ENCODE measurements at places on chromosomes 12 and 14.

GRCh38 chr14:54775486-54776140, 127.0 kb downstream of the GCH1 start:
- no peak for DNase-seq

- DNase-seq = no peak
Measured at GRCh38 chr12:2154050-2154449, 101.3 kb downstream of the CACNA1C start.

DNA sequence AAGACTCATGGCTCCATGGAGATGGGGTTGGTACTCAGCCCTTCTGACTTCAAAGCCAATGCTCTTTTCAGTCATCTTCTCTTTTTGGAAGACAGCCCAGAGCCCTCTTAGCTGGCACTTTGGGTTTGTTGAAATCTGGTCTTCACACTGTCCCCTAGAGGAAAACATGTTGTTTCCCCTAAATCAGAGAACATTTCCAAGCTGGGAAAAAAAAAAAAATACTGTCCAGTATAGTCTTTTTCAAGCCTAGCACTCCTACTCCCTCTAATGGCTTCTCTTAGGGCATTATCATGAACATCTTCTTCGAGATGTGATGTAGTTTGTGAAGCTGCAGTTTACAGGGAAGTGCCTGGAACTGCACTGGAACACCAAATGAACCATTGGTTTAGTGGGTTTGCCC, 3.0 kb upstream of the ZC3H14 start:
- DNase-seq = no peak

GRCh38 chr12:7127916-7128626, 618 bp downstream of the RBP5 start:
- no peak for DNase-seq

GRCh38 chr12:71763677-71764379, 9.2 kb downstream of the RAB21 start:
- no peak for DNase-seq

- no peak for DNase-seq
Measured at GRCh38 chr14:67335781-67336180, 23.8 kb downstream of the ATP6V1D start.

GRCh38 chr12:66320996-66321395, 18.7 kb downstream of the HELB start:
- no peak for DNase-seq

Measured in activated CD4-positive, CD25-positive, alpha-beta regulatory T cell treated with anti-CD3 and anti-CD28 coated beads, Interleukin-2, amount 50 U/mL, for 16 hours (primary cell).